ENCODE measurements at places on chromosomes 1 and 21. TPM values are rescaled to one million over a fixed set of nuclear protein-coding genes. Genes with fewer than 3 reads are reported as not detected.
A peak's percentile ranks its signal among the peaks of the same experiment; 100 is the strongest.

- no peak for DNase-seq
- no peak overlapping the region for H3K4me3 ChIP-seq
- peaks cover 20% of the 10 kb centered on the region for H3K36me3 ChIP-seq
- H3K27me3 ChIP-seq = no peaks in the 10 kb centered on the region
Measured at GRCh38 chr1:1753607-1754005, 24.7 kb downstream of the NADK start.

GRCh38 chr1:205991237-205991636 lies 12.0 kb downstream of the RAB7B start:
- DNase-seq = no peak
- no peak overlapping the region for H3K27ac ChIP-seq
- H3K36me3 ChIP-seq = peaks cover 4% of the 10 kb centered on the region
- H3K4me3 ChIP-seq = no peak overlapping the region
- peaks cover 5% of the 10 kb centered on the region for H3K27me3 ChIP-seq
- no peaks in the 10 kb centered on the region for H3K4me1 ChIP-seq

DNA sequence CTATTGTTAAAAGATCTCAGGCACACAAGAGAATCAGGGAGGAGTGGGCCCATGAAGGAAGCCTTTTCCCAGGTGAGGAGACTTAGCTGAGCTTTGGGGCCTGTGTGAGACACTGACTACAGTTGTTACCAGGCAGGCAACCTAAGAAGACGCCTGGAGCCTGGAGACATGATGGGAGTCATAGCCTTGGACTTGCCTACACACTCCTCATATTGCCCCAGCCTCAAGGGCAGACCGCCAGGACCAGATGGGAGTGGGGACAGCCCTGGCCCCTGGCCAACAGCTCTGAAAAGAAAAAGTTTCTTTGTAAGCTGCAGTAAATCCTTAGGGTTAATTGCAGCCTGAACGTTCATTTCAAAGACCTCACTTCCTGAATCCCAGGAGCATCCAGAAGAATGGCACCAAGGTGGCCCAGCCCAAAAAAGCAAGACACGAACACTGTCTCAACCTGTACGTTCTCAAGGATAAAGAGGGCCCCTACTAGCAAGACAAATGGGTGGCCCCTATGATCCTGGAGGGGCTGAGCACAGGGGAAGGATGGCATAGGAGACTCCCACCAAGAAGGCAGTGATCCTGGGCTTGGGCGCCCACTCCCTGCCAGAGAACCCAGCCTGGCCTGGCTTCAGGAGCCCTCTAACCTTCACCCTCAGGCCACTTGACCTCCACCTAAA lies 33.2 kb upstream of the BTG2 start:
- peaks cover 19% of the 10 kb centered on the region for H3K4me1 ChIP-seq
- H3K27ac ChIP-seq = no peak overlapping the region
- peak; percentile 73 for DNase-seq
- H3K27me3 ChIP-seq = no peaks in the 10 kb centered on the region

- no peak overlapping the region for H3K4me3 ChIP-seq
- no peak for DNase-seq
- H3K4me1 ChIP-seq = no peaks in the 10 kb centered on the region
- H3K27me3 ChIP-seq = no peaks in the 10 kb centered on the region
Measured at GRCh38 chr21:22364163-22364562, 1366.0 kb downstream of the NCAM2 start.

- no peaks in the 10 kb centered on the region for H3K27me3 ChIP-seq
- H3K27ac ChIP-seq = peak overlapping the region; percentile 96
- H3K4me3 ChIP-seq = peak overlapping the region; percentile 97
- H3K4me1 ChIP-seq = peaks cover 45% of the 10 kb centered on the region
- no peak for DNase-seq
- H3K36me3 ChIP-seq = peaks cover 45% of the 10 kb centered on the region
Measured at GRCh38 chr1:28507247-28507645, 1.4 kb downstream of the RCC1 start.

GRCh38 chr1:221740369-221740992 lies 1.4 kb downstream of the DUSP10 start:
- H3K4me3 ChIP-seq = no peak overlapping the region
- DNase-seq = no peak
- H3K4me1 ChIP-seq = peaks cover 6% of the 10 kb centered on the region
- H3K36me3 ChIP-seq = peaks cover 10% of the 10 kb centered on the region
- H3K27me3 ChIP-seq = no peaks in the 10 kb centered on the region
- no peak overlapping the region for H3K27ac ChIP-seq

Gene NHLH2
- total RNA-seq = not detected

Gene PSRC1
- 9.3 TPM for total RNA-seq

Gene TNFRSF4
- 0.19 TPM for total RNA-seq

GRCh38 chr1:23370709-23371584 lies 1.3 kb upstream of the ZNF436 start:
- H3K4me1 ChIP-seq = peaks cover 42% of the 10 kb centered on the region
- peaks cover 17% of the 10 kb centered on the region for H3K36me3 ChIP-seq
- H3K4me3 ChIP-seq = peak overlapping the region; percentile 95
- no peaks in the 10 kb centered on the region for H3K27me3 ChIP-seq

GRCh38 chr1:84940481-84940880 lies 47.5 kb upstream of the LPAR3 start:
- no peak overlapping the region for H3K27ac ChIP-seq
- H3K27me3 ChIP-seq = peaks cover 54% of the 10 kb centered on the region
- no peaks in the 10 kb centered on the region for H3K36me3 ChIP-seq
- no peak overlapping the region for H3K4me3 ChIP-seq
- H3K4me1 ChIP-seq = peaks cover 8% of the 10 kb centered on the region
- DNase-seq = no peak

Gene PLEKHN1
- 0.21 TPM for total RNA-seq

GRCh38 chr1:21260405-21261125 lies 29.7 kb downstream of the ECE1 start:
- H3K27ac ChIP-seq = peak overlapping the region; percentile 99
- peak overlapping the region; percentile 0 for H3K4me3 ChIP-seq
- H3K36me3 ChIP-seq = peaks cover 28% of the 10 kb centered on the region
- no peak for DNase-seq
- peaks cover 47% of the 10 kb centered on the region for H3K4me1 ChIP-seq

DNA sequence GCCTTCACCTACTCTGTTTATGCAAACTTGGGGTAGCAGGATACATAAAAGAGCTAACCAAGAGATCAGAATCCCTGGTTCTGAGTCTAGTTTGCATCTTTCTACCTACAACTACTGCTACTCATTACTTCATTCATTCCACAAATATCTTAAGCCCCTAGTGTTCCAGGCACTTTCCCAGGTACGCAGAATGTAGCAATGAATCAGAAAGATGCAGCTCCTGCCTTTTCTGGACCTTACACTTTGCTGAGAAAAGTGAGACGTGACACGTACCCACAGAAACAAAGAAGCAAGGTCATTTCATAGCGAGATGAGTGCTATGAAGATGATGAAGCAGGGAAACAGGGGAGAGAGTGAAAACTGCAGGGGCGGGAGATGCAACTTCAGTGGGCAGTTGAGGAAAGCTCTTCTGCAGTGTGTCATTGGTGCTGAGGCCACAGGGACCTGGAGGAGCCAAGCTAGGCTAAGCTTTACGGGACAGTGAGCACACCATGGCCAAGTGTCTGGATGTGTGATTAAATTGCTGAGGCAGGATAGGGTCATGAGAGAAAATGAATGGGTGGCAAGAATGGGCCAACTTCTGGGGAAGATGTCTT lies 167.9 kb downstream of the TNFSF18 start:
- H3K4me3 ChIP-seq = no peak overlapping the region
- no peak for DNase-seq
- no peaks in the 10 kb centered on the region for H3K36me3 ChIP-seq

Gene KRTAP8-1
- not detected for total RNA-seq

Gene KCNQ4
- 0.63 TPM for total RNA-seq

Gene OR13G1
- not detected for total RNA-seq

DNA sequence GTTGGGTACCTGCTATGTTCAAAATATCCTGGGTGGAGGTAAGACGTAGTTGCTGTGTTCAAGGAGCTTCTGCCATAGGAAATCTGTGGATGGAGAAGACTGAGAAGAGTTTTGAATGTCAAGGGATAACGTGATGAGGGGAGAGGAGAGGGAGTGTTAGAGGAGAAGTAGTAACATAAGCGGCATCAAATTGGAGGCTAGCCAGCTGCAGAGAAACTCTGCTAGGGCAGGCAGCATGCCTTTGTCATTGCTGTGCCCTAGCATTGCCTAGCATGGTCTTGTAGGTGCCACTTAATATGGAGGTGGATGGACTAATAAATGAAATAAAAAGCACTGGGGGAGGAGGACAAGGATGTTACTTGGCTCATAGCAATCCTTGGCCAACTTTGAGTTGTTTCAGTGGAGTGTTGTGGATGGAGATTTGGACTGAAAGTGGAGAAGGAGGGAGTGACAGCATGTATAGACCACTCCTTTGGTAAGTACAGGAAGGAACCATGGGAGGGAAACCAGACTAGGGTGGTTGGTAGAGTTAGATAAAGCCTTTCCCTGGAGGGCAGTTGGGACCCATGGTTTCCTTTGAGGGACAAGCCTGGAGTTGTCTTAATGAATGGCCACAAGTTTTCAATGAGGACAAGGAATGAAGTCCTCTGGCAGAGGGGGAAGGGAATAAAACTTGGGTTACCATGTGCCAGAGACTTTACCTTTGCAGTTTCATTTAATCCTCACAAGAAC lies 6.3 kb downstream of the VANGL1 start:
- DNase-seq = no peak
- peaks cover 11% of the 10 kb centered on the region for H3K36me3 ChIP-seq
- no peak overlapping the region for H3K4me3 ChIP-seq
- H3K4me1 ChIP-seq = peaks cover 26% of the 10 kb centered on the region
- H3K27ac ChIP-seq = no peak overlapping the region

GRCh38 chr21:42195378-42196031 lies 23.4 kb upstream of the ABCG1 start:
- H3K4me3 ChIP-seq = no peak overlapping the region
- H3K36me3 ChIP-seq = no peaks in the 10 kb centered on the region
- peaks cover 38% of the 10 kb centered on the region for H3K27me3 ChIP-seq
- peak overlapping the region; percentile 64 for H3K27ac ChIP-seq
- peak; percentile 48 for DNase-seq
- peaks cover 13% of the 10 kb centered on the region for H3K4me1 ChIP-seq

Gene OPTC
- total RNA-seq = not detected

- H3K36me3 ChIP-seq = no peaks in the 10 kb centered on the region
- no peak overlapping the region for H3K27ac ChIP-seq
- no peak overlapping the region for H3K4me3 ChIP-seq
- H3K27me3 ChIP-seq = peaks cover 40% of the 10 kb centered on the region
- H3K4me1 ChIP-seq = peaks cover 16% of the 10 kb centered on the region
- DNase-seq = no peak
Measured at GRCh38 chr1:247216261-247216660, 39.6 kb upstream of the VN1R5 start.

DNA sequence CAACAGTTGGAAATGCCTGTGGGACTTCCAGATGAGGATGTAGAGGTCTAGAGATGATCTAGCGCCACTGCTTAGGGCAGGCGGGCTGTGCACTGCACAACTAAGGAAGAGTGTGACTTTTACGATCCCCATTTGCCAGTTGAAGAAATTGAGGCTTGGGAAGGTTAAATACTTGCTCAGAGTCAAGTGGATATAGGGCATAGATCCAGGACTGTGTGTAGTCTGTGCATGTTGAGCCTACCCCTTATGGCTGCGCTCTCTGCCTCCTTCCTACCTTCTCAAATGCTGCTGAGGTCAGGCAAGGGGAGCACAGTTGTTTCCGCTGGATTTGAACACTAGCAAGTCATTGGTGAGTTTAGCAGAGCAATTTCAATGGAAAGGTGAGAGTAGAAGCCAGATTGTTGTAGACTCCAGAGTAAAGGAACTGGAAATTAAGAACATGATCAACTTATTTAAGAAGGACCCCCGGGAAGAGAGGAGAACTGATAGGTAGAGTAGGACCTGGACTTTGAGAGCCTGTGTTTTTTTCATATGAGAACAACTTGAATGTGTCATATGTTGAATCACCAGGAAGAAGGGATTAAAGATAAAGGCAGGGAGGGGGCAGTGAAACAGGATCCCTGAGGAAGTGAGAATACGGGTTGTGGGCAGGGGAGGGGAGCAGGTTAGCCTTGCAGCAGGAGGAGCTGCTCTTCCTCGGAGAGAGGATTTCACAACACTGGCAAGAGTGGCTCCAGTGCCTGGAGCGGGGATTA lies 2.7 kb downstream of the CAPN2 start:
- H3K27ac ChIP-seq = peak overlapping the region; percentile 72
- no peak for DNase-seq
- peaks cover 70% of the 10 kb centered on the region for H3K4me1 ChIP-seq

DNA sequence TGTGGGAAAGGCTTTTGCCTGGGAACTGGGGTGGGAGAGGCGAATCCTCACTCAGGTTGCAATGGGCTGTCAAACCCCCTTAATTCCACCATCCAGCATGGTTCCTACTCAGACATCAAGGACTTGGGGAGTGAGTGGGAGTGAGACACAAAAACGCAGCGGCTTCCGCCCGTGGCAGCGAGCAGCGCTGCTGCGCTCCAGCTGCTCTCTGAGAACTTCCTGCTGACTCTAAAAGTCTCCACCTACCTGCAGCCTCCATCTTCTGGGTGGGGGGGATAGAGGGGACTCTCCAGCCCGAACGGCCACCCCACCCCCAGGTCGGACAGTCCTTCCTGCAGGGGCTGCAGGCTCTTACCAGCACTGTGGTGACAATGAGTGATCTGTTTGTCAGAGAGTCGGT lies 184.4 kb downstream of the GRIK3 start:
- no peaks in the 10 kb centered on the region for H3K36me3 ChIP-seq
- no peaks in the 10 kb centered on the region for H3K27me3 ChIP-seq
- no peak overlapping the region for H3K27ac ChIP-seq
- no peaks in the 10 kb centered on the region for H3K4me1 ChIP-seq

Gene HSD3B1
- not detected for total RNA-seq

DNA sequence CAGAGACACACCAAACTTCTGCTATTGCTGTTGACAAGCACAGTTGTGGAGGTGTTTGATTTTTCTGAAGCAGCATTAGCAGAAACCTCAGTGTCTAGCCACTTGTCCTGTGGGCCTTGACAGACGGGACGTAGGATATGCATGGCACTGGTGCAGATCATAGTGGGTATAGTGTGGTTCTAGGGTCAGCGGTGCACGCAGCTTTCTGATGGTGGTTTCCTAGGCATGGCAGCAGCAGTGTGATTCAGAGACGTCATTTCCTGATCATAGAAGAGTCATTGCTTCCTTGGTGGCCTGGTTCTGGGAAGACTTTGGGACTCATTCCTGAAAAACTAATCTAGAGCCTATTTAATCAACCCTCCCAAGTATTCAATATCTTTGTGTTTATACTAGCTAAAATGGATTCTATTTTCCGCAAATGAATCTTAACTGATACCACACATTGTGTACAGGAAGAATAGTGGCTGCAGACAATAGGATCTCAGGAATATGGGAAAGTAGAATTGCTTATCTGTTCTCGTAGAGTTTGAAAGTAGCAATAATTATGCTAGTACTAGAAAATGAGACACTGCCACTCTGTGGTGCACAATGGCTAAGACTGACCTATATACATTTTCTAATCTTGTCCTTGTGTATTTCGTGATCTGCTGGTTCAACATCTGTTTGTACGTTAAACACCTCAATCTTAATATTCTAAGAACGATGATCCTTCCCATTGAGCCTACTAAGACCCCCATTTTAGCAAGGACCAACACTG lies 2.8 kb upstream of the USP1 start:
- peak overlapping the region; percentile 18 for H3K27ac ChIP-seq
- DNase-seq = no peak
- H3K4me3 ChIP-seq = no peak overlapping the region
- H3K27me3 ChIP-seq = peaks cover 8% of the 10 kb centered on the region
- no peaks in the 10 kb centered on the region for H3K36me3 ChIP-seq
